ENCODE measurements at places on chromosomes 16 and 17. TPM values are rescaled to one million over a fixed set of nuclear protein-coding genes. Genes with fewer than 3 reads are reported as not detected.
A peak's percentile ranks its signal among the peaks of the same experiment; 100 is the strongest.

- H3K27ac ChIP-seq, result peak within 1 kb of the TSS; percentile 28
- DNase-seq, result peak; percentile 13
- H3K27me3 ChIP-seq, result peaks cover 45% of the 10 kb centered on the region
- peaks cover 7% of the 10 kb centered on the region for H3K4me1 ChIP-seq
Measured at GRCh38 chr17:58755577-58756245, at the start of gene PPM1E. PPM1E (plus strand) TSS chr17:58755854.

DNA sequence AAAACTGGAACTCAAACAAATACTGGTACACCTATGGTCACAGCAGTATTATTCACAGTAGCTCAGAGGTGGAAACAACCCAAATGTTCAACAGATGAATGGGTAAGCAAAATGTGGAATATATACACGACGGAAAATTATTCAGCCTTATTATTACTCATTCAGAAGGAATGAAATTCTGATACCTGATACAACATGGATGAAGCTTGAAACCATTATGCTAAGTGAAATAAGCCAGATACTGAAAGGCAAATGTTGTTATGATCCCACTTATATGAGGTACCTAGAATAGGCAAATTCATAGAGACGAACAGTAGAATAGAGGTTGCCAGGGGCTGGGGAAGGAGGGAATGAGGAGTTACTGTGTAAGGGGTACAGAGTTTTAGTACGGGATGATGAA lies 27.1 kb upstream of the MYLK3 start:
- no peak for DNase-seq
- no peaks in the 10 kb centered on the region for H3K4me1 ChIP-seq
- no peaks in the 10 kb centered on the region for H3K27me3 ChIP-seq
- no peak overlapping the region for H3K4me3 ChIP-seq

DNA sequence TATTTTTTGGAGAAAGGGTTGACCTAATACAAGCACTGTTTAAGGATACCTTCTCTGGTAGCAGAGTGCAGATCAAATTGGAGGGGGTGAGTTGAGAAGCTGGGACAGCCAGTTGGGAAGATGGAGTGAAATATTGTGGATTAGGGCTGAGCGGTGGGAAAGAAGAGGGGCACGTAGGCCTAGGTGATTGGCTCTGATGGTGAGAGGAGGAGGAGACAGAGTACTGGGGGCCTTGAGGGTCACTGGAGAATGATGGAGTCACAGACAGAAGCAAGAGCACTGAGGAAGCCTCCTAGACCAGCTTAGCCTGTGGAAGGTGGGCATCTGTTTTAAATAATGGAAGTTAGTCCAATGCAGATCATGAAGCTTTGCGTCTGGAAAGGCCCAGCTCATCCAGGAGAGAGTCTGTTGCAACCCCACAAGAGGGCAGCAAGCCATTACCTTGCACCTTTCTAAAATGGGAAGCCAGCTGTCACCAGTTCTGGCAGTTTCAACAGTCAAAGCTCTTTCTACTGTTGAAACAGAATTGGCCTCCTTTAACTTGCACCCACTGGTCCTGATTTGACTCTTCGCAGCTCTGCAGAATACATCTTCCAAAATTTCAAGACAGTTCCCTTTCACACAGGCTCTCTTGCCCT lies 11.8 kb downstream of the SLC9A5 start:
- no peak overlapping the region for H3K27ac ChIP-seq
- H3K4me1 ChIP-seq, result no peaks in the 10 kb centered on the region
- DNase-seq, result peak; percentile 67
- H3K36me3 ChIP-seq, result no peaks in the 10 kb centered on the region

Gene NTHL1
- total RNA-seq, result 16.4 TPM

Gene RBFOX1
- total RNA-seq, result not detected

Gene PIPOX
- not detected for total RNA-seq

Gene SLC12A3
- not detected for total RNA-seq

Gene PIRT
- total RNA-seq, result not detected

Gene CACNA1G
- not detected for total RNA-seq

Gene CCL7
- not detected for total RNA-seq

Gene ZNF213
- 20.7 TPM for total RNA-seq

Gene KRT36
- not detected for total RNA-seq
